ENCODE measurements at places on chromosomes 3 and 15.

DNA sequence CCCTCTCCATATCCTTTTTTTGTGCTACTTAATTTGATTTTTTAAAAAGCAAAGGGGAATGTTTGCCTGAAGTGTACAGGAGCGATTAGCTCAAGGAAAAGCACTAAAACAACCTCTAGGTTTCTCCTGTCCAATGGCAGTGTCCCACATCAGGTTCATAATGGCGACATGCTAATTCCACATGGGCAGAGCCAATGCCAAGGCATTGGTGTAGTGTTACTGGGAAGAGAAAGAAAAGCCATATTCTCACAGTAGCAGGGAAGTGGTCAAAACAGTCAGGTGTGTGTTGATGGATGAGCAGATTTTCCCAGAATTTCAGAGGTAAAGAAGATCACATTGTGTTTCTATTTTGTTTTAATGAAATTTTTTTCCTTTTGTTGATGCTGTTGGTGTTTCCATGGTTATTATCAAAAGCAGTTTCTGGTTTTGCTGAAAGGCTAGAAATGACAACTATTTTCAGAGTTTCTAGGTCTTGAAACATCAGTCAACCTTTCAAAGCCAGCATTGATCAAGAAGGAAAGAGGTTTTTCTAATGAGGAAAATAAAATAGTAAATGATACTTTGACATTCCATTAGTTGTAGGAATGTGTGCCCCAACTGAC, 65.2 kb downstream of the FNDC3B start:
- no peak for DNase-seq

DNA sequence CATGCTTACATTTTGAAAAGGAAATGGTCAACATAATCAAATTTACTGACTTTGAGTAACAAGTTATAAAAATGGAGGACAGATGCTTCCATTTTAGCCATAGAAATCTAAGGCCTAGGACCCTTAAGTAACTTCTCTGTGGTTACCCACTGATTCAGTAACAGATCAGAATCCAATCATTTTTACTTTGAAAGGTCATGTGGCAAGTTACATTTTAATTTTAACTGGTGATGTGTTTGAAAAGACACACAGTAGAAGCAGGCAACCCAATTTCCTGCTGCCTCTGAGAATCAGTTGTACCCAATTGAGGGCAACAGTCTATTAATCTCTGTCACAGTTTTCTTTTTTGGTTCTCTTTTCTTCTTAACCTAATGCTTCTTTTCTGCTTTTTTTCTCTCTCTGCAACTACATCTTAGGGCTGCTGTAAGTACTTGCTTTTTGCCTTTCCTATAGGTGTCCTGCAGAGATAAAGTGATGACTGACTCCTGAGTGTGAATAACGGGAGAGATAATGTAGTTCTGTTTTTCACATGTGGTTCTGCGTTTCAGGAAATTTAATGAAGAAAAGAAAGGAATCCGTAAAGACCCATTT, 3.3 kb downstream of the ZWILCH start:
- DNase-seq: no peak

DNA sequence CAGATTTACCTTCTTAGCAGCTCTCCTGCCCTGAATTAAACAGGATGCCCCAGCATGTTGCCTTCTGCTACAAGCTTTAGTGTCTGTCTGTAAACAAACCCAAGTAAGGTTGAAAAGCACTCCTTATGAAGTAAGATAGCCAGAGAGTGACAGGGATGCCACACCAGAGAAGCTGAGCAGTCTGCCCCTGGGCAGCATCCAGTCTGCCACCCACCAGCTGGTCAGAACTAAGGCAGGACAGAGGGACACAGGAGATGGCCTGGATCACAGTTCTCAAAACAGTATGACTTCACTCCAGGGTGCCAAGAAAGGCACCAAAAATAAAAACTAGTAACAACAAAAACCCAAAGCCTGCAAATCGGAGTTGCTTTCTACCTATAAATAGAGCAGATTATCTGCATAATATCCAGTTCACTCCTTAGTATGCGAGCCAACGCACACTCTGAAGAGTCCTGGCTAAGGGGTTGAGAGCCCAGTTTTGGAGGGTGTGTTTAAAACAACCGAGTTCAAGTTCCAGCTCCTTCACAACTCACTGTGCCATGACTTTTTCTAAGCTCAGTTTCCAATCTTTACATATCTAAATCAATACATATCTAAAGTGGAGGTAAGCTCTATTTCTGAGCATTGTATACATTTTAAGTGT, 198.9 kb downstream of the KCNMB2 start:
- no peak for DNase-seq

DNA sequence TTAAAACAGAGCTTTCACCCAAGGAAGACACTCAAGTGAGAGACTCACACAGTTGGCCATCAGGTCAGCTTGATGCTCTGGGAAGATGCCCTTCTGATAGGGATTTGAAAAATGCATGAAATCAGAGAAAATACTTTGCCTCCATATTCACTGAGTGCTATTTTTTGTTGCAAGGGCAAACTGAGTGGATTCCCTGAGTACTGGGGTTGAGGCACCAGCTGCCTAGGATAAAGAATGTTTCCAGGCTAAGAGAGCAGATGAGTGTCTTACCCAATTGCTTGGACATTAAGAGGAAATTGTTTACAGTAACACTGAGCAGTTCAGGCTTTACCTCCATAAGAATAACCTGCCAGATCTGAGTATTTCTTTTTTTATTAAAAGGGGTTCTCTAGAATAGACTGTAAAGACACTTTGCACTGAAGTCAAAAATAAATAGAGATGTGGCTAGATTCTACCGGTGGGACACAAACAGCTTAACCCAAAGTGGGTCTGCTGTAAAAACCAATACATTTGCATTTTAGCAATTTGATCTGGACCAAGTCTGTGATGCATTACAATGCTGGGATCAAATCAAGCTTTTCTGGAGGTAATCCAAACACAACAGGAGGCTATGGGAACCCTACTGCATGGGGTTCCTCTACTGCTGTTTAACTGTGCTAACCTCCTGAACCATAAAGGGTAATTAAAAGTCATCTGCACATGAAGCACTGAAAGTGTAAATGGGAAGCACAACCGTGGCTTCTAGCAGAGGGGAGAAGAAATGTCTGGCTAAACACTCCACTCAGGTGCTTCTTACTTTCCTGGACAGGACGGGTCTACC, 238.8 kb upstream of the WNT5A start:
- no peak for DNase-seq

- DNase-seq: peak; percentile 52
Measured at GRCh38 chr15:79028411-79028964, 62.1 kb downstream of the RASGRF1 start.

- no peak for DNase-seq
Measured at GRCh38 chr3:119305286-119305685, 11.1 kb downstream of the ARHGAP31 start.

DNA sequence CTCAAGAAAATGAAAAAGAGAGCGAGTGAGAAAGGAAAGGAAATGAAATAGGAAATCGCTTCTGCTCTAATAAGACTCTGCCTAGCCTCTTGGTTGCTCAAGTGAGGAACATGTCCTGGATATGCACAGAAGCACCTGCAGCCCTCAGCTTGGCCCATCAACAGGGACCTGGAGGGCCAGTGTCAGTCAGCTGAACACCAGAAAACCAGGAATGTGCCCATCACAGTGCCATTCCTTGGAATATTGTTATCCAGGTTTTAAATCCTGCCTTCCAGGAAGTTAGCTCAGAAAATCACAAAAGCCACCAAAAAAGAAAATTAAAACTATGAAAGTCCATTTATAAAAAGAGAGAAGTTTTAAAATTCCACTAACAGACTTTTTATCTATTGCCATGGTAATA, 173.4 kb upstream of the TPM1 start:
- DNase-seq: no peak

- DNase-seq: no peak
Measured at GRCh38 chr3:21944251-21944650, 193.2 kb upstream of the ZNF385D start.

Measured in activated CD4-positive, alpha-beta T cell treated with anti-CD3 and anti-CD28 coated beads, Interleukin-2, amount 50 U/mL, for 16 hours (primary cell).